ENCODE measurements at places on chromosomes 7 and 10. TPM values are rescaled to one million over a fixed set of nuclear protein-coding genes. Genes with fewer than 3 reads are reported as not detected.

KCNH2 gene
- 5.7 TPM for total RNA-seq

ZNF273 gene
- total RNA-seq = 2.1 TPM

CNPY1 gene
- total RNA-seq = not detected

SAMD8 gene
- 14.7 TPM for total RNA-seq

ANXA11 gene
- total RNA-seq = 201 TPM

SUGCT gene
- 0.94 TPM for total RNA-seq

HTR7 gene
- total RNA-seq = 0.17 TPM

SLC18A2 gene
- total RNA-seq = 0.02 TPM

MBLAC1 gene
- 3.0 TPM for total RNA-seq

C10orf53 gene
- not detected for total RNA-seq

CACNB2 gene
- total RNA-seq = not detected

SPDYE5 gene
- not detected for total RNA-seq

DMBT1 gene
- total RNA-seq = 0.25 TPM

IDI1 gene
- 31.1 TPM for total RNA-seq

OR2A5 gene
- not detected for total RNA-seq

AGAP9 gene
- 8.8 TPM for total RNA-seq

CRCP gene
- total RNA-seq = 24.0 TPM

GBX1 gene
- not detected for total RNA-seq

CHST12 gene
- total RNA-seq = 15.6 TPM

PON2 gene
- 329 TPM for total RNA-seq

CPA4 gene
- total RNA-seq = 3.6 TPM

ITPRID1 gene
- total RNA-seq = not detected

UCMA gene
- total RNA-seq = not detected

FMC1 gene
- total RNA-seq = 12.3 TPM

LGI1 gene
- total RNA-seq = not detected

All from A549 treated with AZD2906 at 1 μM for 4 hours (cell line).